ENCODE measurements at places on chromosomes 11 and 22.
A peak's percentile ranks its signal among the peaks of the same experiment; 100 is the strongest.

- peak; percentile 83 for DNase-seq
Observed at GRCh38 chr11:61611309-61611708, 30.4 kb upstream of the SYT7 start.

- no peak for DNase-seq
Observed at GRCh38 chr22:40911772-40912171, 39.4 kb upstream of the RBX1 start.

DNA sequence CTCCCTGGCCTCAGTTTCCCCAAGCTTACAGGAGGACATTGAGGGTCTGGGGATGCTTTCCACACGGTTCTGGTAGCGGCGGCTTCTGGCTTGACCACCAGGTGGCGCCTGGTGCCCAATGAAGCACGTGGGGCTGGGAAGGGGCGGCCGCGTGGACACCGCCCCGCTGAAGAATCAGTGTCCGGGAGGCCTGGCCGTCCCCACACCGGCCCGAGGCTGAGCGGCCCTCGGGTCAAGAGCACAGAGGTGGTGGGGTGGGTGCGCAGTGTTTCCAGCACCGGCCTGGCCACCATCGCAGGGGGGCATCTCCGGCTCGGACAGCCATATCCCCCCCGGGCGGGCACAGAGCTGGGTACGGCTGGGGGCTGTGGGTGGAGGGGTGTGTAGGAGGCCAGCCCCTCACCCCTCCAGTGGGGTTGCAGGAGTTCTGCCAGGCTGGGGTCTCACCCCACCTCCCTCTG, 27.8 kb upstream of the PPARA start:
- peak; percentile 81 for DNase-seq

DNA sequence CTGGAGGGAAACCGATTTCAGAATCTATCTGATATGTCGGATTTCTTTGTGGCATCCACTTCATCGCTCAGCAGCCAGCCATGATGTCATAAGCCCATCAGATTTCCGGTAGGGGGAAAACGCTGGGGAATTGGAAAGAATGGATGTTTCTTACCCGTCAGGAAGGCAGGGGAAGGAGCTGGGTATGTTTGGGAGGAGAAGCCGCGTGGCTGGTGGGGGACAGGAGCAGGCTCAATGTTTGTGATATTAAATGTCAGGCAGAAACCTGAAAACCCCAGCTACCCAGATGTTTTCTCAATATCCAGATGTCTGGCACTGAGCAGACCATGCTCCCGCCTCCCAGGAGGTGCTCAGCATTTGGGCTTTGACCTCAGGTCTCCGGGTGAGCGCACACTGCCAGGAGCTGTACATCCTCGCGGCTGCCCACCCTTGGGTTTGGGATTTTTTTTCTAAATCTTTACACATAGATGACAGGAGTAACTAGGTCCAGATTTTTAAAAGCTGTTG, 67.5 kb downstream of the NFAM1 start:
- peak; percentile 92 for DNase-seq

- no peak for DNase-seq
Observed at GRCh38 chr11:17206463-17206862, 1.3 kb downstream of the PIK3C2A start.
